ENCODE measurements at places on chromosomes 2 and 18. TPM values are rescaled to one million over a fixed set of nuclear protein-coding genes. Genes with fewer than 3 reads are reported as not detected.

Gene SYT4
- total RNA-seq = not detected

Gene VWC2L
- not detected for total RNA-seq

Gene PROKR1
- total RNA-seq = not detected

Gene DYSF
- 3.4 TPM for total RNA-seq

Gene RABL2A
- total RNA-seq = 8.8 TPM

Gene PTPRN
- 11.3 TPM for total RNA-seq

Gene HSPD1
- 1,005 TPM for total RNA-seq

Gene SUCLG1
- total RNA-seq = 69.0 TPM

Gene SOX11
- 0.03 TPM for total RNA-seq

Gene CELF4
- total RNA-seq = not detected

Gene SPEG
- total RNA-seq = 0.29 TPM

Gene LRP2
- 0.20 TPM for total RNA-seq

Gene DNMT3A
- total RNA-seq = 4.3 TPM

DNA sequence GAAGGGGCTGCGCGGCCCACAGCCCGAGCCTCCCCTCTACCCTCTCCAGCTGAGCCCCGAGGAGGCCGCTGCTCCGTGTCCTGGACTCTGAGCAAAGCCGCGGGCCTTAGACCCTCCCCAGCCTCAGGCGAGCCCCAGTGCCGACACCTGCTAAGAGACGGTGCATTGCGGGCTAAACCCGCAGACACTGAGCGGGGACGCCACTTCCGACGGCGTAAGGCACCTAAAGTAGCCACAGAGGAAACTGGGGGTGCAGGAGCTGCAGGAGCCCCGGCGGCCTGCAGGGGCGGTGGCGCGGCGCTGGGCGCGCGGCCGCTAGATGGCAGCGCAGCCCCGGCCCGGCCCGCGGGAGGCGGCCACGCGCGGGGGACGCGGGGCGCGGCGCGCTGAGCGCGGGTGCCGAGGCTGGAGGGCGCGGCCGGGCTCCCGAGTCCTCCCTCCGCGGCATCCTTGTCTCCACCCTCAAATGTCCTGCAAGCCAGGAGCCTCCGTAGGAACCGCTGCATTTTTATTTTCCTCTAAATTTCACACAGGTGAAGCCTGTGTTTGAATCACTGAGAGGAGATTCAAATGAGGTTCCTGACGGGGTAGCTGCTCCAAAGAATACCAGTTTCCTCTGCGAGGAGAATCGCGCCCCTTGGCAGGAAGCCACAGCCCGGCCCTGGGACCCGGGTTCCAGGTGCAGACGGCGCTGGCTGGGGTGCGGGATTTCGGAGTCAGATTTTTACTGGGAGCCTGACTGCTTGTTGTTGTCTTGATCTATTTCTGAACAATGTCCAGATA, 650.5 kb downstream of the GALR1 start:
- peak; percentile 27 for DNase-seq

GRCh38 chr2:39772086-39772811, 6.8 kb downstream of the THUMPD2 start:
- DNase-seq = no peak

DNA sequence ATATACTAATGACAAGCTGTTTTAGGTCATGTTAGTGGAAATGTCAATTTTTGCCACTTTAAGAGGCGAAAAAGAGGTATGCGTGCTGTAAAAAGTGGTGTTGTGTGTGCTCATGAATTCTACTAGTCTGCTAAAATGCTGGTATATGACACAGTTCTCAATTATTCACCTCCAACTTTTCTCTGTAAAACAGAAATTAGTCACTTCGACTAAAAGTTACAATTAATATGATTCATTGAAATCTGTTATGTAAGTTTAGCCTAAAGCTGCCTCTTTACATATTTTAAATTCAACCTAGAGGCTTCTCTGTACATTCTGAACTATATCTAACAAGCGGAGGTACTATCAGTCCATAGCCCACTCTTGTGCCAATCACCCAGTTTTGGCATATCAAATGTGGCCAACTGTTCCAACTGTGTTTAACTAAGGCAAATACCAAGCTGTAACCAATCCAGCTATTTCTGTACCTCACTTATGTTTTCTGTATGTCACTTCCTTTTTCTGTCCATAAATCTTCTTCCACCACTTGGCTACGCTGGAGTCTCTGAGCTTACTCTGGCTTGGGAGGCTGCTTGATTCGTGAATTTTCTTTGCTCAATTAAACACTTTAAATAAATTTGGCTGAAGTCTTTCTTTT, 20.8 kb downstream of the BAZ2B start:
- no peak for DNase-seq

DNA sequence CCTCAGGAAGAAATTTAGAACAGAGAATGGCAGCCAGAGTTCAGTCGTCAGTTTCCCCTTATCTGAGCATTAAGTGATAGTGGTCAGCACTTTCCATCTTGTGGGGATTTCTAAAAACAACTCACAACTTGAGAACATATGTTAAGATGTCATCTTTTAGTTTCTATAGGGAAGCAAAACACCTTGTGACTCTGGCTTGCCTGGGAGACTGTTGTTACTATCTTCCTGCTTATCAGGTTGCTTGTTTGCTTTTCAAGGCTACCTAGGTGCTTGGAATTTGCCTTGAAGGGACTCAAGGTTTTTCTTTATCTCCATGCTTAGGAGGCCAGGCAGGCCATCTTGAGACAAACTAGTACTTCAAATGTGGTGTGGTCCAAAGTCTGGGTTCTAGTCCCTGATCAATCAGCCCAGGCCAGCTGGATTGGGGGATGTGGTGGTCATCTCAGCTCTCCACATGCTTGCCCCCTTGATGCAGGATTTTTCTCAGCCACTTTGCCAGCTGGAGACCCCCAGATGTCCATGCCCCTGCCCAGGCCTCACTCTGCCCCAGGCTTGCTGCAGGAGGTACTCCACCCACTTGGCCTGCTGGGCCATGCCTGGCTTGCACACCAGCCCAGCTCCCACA, 125.9 kb downstream of the LYPD1 start:
- no peak for DNase-seq

DNA sequence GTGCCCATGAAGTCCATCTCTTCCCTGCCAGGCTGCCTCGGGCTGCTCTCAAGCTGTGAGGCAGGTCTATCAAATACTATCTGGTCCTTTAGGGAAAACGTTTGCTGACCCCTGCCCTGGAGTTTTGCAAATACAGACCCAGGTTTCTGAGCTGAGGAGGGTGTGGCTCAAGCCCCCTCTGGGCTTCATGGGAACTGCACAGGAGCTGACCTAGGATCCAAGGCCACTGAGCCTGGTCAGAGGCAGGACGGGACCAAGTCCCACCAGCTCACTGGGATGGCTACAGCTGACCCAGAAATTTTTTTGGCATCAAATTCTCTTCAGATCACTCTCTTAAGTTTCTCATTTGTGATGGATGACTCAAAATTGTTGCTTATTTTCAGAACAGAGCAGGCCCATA, 14.1 kb downstream of the ZNF516 start:
- DNase-seq = no peak

- no peak for DNase-seq
Observed at GRCh38 chr2:109513749-109514588, 99.8 kb downstream of the SEPTIN10 start.

DNA sequence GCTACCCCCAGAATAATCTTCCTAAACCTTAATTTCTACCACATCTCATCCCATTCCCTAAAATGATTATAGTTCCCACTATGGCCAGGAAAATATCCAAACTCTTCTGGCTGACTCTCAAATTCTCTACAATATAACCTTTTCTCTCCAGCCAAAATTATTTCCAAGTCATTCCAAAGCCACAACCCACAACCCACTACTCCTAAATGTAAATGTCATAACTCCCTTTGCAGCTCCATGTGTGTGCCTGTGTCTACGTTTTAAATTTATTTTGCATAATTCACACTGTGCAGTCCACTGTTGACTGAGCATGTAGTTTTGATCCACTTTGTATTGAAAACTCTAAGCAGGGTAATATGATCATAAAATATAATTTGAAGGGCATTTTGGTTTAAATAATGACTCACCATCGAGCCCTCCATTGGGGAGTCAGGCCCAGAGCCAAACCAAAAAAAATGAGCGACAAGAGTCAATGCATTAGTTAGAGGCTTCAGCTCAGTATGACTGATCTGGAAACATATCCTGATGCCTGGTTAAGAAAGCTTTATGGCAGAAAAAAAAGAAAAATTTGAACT, 171.0 kb downstream of the AFF3 start:
- no peak for DNase-seq

DNA sequence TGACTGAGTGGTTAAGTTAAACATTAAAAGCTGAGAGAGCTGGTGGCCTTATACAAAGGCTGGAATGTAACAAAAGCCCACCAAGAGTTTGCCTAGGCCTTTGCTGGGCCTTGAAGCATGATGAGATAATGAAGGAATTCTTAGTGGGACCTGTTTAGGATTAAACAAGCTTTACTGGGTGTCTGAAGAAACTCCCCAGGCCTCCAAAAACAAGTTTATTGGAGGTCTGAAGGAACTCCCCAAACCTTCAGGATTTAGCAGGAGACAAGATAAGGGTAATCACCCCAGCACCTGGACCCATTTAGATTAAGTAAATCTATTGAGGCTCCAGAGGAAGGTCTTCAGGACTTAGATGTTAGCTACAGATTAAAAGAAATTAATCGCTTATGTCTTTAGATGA, 18.7 kb downstream of the PCARE start:
- no peak for DNase-seq

DNA sequence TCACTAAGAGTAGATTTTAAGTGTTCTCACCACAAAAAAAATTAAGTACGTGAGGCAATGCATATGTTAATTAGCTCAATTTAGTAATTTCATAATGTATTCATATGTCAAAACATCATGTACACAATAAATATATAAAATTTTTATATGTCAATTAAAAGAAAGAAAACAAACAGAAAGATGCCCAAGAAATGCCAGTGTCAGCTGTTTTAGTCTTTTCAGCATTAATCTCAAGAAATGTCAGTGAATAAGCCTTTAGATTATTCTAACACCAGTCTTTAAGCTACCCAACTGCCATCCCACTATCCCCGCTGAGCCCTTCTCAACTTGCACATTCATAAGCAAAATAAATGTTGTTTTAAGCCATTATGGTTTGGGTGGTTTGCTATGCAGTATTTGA, 76.5 kb downstream of the C1D start:
- no peak for DNase-seq

- DNase-seq = no peak
Observed at GRCh38 chr2:106812383-106812782, 73.6 kb downstream of the ST6GAL2 start.

DNA sequence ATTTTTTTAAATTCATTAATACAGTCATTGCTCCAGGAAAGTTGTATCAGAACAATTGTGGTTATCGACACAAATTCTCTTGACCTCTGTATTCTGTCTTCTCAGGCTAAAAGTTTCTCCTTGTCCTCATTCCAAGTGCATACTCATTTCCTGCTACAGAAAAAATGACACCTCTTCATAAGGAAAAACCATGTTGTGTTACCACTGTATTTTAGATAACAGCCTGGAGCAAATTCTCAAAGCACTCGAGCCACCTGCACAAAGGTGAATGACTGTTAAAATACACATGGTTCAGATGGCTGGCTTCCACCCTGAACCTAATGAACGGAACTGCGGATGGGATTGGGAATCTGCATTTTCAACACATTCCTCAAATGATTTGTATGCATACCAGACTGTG, 586.5 kb downstream of the EPHA4 start:
- DNase-seq = no peak

GRCh38 chr2:164705412-164706167, 84.3 kb upstream of the GRB14 start:
- DNase-seq = no peak

- DNase-seq = no peak
Observed at GRCh38 chr18:48878471-48878870, 72.3 kb downstream of the SMAD7 start.

- DNase-seq = no peak
Observed at GRCh38 chr2:181581534-181581933, 75.4 kb downstream of the CERKL start.

DNA sequence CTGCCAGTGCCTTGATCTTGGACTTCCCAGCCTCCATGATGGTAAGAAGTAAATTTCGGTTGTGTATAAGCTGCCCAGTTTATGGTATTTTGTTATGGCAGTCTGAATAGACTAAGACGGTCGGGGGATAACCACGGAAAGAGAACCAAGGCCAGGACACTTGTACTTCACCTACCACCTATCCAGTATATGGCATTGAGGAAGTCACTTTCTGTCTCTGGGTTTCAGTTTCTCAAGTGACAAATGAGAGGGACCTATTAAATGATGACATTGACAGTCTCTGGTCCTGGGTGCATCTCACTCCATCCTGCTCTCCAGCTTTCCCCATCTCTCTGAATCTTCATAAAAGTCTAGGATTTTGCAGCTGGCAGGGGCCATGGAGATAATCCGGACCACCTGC, 183.8 kb upstream of the MSH6 start:
- no peak for DNase-seq

DNA sequence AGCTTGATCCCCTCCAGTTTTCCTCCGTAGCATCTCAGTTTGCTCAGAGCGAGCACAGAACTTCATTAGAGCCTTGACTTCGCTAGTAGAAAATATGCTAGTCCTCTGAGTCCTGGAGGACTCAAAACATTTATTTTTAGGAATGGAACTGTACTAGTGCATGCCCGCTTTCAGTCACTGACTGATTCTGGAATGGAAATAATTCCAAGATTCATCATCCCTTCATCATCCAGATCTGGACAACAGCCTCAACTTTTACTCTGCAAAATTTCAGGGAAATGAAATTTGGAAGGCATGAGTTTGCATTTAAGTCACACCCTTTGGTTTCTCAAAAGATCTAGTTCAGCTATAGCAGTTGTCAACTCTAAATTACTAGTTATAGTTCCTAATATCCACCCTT, 304.6 kb downstream of the XIRP2 start:
- DNase-seq = no peak

DNA sequence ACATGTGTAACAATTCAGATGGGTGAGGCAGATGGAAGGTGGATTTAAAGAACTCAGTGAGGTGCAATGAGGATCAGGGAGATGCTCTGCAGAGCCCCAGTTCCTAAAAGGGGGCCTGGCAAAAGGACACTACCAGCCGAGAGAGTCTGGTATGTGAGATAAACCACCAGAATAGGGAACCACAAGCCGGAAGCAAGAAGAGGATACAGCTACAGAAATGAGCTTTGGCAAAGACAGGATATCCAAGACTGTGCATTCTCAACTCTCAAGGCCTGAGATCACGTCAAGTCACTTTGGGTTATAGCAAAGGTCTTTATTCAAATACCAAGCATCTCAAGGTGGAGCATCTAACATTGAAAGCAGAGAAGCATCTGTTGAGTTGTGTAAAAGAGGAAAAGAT, 293.5 kb downstream of the ARHGAP15 start:
- DNase-seq = no peak

- no peak for DNase-seq
Observed at GRCh38 chr2:60246583-60246982, 306.9 kb downstream of the BCL11A start.

- DNase-seq = no peak
Observed at GRCh38 chr2:146451972-146452371, 1392.9 kb upstream of the ACVR2A start.

DNA sequence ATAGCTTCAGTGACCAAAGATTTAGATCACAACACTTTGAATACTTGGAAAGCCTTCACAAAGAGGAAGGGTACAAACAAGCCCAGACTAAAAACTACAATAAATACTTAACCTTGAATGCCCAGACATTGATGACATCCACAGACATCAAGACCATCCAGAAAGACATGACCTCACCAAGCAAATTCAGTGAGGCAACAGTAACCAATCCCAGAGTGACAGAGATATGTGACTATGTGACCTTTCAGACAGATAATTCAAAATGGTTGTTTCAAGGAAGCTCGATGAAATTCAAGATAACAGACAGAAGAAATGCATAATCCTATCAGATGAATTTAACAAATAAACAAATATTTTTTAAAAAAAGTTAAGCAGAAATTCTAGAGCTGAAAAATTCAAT, 19.9 kb upstream of the EVA1A start:
- DNase-seq = no peak

- DNase-seq = no peak
Observed at GRCh38 chr2:70719231-70719630, 48.8 kb downstream of the ADD2 start.
